Hindlimb muscle (tissue), 1 donor: ENCODE measurements at places on chromosomes 4 and X. TPM values are rescaled to one million over a fixed set of nuclear protein-coding genes. Genes with fewer than 3 reads are reported as not detected.

Gene CPE
- 72.2 TPM for polyA plus RNA-seq

Gene RNF4
- polyA plus RNA-seq: 39.6 TPM

Gene SULT1E1
- 20.9 TPM for polyA plus RNA-seq

Gene CT45A3
- polyA plus RNA-seq: 0.22 TPM

Gene GYG2
- polyA plus RNA-seq: 3.0 TPM

Gene INPP4B
- polyA plus RNA-seq: 40.6 TPM

Gene BMPR1B
- 13.2 TPM for polyA plus RNA-seq

Gene SLC4A4
- 9.0 TPM for polyA plus RNA-seq

Gene FRAS1
- 4.6 TPM for polyA plus RNA-seq

Gene PFKFB1
- polyA plus RNA-seq: 1.1 TPM

Gene AMER1
- polyA plus RNA-seq: 6.2 TPM

Gene CLIC2
- 6.4 TPM for polyA plus RNA-seq

Gene CYSLTR1
- polyA plus RNA-seq: 10.0 TPM

Gene HTATSF1
- 98.5 TPM for polyA plus RNA-seq

Gene SAGE1
- not detected for polyA plus RNA-seq

Gene NKX3-2
- polyA plus RNA-seq: 0.06 TPM

Gene SRPX
- polyA plus RNA-seq: 54.1 TPM

Gene KLHL4
- 9.4 TPM for polyA plus RNA-seq

Gene LRAT
- polyA plus RNA-seq: 0.53 TPM

Gene CPZ
- 6.0 TPM for polyA plus RNA-seq

Gene FAM149A
- 6.6 TPM for polyA plus RNA-seq

Gene NUDT10
- 0.79 TPM for polyA plus RNA-seq

Gene MED12
- polyA plus RNA-seq: 52.5 TPM

Gene MAPK10
- 2.8 TPM for polyA plus RNA-seq
